ENCODE measurements at places on chromosomes 13 and 19.

DNA sequence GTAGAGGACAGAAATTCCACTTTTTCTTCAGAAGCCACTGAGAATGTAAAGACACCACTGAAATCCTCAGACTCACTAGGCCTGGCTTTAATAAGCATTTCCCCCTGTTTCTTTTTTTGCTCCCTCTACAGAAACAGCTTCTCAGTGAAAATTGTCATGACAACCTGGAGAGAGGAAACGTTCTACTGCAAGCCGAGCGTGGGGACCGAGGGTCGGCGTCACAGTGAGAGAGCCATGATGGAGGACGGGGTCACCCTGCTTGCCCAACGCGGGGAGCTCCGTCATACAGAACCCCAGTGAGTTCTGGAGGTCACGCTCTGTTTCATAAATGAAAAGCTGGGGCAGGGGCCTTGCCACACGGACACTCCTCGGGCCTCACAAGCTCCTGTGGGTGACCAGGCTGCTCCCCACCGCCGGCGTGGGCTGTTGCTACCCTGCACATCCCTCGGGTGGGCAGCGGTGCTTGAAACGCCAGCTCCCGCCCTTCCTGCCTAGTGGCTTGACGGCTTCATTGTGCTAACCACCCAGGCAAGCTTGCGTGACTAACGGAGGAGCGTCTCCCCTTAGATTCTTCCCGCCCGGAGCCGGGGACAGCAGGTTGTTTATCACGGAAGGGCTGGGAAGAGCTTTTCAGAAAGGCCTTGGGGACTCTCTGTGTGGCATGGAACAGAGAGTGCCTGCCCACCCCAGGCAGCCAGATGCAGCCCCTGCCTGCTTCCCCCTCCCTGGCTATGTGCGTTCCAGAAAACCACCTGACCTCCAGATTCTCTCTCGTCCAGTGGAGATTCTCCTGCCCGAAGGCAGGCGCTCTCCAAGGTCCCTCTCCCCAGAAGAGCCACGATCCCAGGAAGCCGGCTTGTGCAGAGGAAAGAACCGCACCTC, 153.6 kb downstream of the KATNAL1 start:
- DNase-seq: no peak

DNA sequence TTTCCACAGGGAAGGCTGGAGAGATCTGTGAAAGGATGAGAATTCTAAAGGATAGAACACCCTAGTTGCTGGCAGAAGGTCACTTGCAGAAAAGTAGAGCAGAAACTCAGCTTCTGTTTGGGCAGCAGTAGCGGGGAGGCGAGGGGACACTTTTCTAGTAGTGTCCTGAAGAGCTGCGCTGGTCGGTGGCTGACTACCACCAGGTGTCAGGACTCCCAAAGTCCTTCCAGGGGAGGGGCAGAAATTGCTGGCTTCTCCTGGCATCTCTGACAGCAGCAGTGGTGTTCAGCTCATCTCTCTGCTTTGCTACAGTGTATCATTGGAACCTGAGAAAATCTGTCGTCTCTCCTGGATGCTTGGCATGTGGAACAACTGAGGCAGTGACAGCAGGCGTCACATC, 120.9 kb downstream of the ZDHHC20 start:
- no peak for DNase-seq

DNA sequence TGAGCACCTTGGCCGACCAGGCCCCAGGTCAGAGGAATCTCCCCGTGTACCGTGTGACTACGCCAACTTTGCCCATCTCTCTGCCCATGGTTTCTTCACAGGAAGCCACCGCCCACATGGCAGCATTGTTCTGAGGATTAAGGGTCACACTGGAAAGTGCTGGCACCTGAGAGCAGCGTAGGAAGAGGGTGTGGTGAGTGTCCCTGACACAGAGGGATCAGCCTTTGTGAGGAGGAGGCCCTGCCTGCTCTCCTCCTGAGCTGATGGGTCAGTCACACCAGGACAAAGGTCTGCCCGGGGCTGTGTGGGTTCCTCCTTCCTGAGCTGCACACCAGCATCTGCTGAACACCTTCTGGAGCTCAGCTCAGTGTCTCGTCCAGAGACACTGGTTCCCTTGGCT, 32.2 kb upstream of the SLC15A1 start:
- DNase-seq: no peak

- no peak for DNase-seq
Measured at GRCh38 chr13:50509771-50510441, 333.6 kb downstream of the DLEU7 start.

DNA sequence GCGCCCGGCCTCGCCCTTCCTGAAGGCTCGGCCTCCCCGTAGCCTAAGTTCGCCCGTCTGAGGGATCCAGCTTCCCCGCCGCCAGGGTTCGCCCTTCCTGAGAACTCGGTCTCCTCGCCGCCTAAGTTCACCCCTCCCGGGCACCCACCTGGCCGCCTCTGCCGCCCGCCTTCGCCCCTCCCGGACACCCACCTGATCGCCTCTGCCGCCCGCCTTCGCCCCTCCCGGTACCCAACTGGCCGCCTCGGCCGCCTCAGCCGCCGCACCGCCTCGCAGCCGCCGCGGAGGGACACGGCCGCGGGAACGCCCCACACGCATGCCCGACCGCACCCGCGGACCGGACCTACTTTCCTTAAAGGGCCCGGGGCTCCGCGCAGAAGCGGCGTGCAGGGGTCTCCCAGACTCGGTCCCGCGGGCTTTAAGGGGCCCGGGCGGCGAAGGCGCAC, at the start of gene MOB3A:
MOB3A (minus strand) TSS at position 293 of the 446 bp plus-strand sequence. CDS start 17,766 bp downstream, outside the sequence.
- DNase-seq: no peak

GRCh38 chr13:48487968-48488367, 44.9 kb downstream of the RCBTB2 start:
- no peak for DNase-seq

DNA sequence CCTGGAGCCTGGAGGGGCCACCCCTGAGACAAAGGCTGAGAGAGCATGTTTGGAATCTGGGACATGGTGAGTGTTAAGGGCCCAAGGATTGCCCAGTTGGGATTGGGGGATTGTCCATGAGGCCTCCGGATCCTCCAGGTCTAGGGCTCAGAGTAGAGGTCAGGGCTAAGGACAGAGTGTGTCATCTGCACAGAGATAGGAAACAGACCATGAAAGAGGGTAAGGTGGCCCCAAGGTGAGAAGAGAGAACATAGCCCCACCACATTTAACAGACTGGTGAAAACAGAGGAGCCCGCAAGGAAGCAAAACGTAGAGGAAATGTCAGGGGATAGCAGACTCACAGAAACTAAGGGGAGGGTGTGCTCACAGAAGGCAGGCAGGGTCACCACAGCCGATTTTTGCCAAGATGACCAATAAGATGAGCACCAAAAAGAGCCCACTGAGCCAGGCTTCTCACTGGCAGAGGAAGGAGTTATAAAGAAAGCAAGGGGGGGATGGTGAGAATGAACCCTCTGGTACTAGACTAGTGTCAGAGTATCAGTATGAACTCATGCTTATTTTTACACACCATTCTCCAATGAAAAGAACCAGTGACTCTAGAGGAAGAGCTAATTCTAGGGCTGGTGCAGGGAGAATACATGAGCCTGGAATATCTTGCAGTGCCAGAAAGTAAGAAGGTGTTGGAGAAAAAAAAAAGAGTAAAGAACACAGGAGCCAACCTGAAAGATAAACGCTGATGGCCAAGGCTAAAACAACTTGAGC, 17.5 kb downstream of the DYRK1B start:
- DNase-seq: no peak

GRCh38 chr13:95787356-95788099, 110.6 kb downstream of the DNAJC3 start:
- DNase-seq: no peak

- DNase-seq: no peak
Measured at GRCh38 chr13:60329221-60329923, 67.6 kb upstream of the TDRD3 start.

DNA sequence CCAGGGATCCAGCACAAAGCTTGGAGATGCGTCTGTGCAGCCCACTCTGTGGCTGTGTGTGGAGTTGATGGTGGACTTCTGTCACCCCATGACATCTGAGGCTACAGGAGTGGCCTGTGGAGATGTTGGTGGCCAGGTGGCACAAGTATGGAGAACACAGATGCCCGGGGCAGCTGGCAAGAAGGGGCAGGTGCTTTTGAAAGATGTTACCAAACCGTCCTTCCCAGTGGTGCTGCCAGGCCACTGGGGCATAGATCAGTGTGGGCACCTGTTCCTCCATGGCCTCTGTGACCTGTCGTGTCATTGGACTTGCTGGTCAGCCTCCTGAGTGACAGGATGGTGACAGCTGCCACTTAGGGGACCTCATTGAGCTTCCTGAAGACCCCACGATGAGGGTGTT, 36.2 kb downstream of the KDM4B start:
- DNase-seq: no peak

GRCh38 chr19:18306209-18306887, 16.5 kb downstream of the LSM4 start:
- DNase-seq: no peak

DNA sequence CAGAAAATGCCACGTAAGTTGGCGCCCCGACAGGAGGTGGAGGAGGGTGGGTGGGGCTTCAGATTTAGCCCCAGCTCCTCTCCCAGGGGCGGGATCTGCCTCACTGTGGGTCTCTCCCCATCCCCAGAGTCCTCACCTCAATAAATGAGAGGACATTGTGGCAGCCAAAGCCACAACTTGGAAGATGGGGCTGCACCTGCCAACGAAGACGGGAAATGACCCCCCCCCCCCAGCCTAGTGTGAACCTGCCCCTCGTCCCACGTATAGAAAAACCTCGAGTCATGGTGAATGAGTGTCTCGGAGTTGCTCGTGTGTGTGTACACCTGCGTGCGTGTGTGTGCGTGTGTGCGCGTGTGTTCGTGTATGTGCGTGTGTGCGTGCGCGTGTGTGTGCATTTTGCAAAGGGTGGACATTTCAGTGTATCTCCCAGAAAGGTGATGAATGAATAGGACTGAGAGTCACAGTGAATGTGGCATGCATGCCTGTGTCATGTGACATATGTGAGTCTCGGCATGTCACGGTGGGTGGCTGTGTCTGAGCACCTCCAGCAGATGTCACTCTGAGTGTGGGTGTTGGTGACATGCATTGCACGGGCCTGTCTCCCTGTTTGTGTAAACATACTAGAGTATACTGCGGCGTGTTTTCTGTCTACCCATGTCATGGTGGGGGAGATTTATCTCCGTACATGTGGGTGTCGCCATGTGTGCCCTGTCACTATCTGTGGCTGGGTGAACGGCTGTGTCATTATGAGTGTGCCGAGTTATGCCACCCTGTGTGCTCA, 1.5 kb upstream of the TRAPPC5 start:
- DNase-seq: peak; percentile 34

Data from stimulated activated CD8-positive, alpha-beta memory T cell treated with anti-CD3 and anti-CD28 coated beads, Interleukin-7, amount 100 ng/mL, for 1 hour (primary cell).